Left cardiac atrium (tissue), 4 donors: ENCODE measurements at places on chromosomes 1 and 21. TPM values are rescaled to one million over a fixed set of nuclear protein-coding genes. Genes with fewer than 3 reads are reported as not detected.

DNA sequence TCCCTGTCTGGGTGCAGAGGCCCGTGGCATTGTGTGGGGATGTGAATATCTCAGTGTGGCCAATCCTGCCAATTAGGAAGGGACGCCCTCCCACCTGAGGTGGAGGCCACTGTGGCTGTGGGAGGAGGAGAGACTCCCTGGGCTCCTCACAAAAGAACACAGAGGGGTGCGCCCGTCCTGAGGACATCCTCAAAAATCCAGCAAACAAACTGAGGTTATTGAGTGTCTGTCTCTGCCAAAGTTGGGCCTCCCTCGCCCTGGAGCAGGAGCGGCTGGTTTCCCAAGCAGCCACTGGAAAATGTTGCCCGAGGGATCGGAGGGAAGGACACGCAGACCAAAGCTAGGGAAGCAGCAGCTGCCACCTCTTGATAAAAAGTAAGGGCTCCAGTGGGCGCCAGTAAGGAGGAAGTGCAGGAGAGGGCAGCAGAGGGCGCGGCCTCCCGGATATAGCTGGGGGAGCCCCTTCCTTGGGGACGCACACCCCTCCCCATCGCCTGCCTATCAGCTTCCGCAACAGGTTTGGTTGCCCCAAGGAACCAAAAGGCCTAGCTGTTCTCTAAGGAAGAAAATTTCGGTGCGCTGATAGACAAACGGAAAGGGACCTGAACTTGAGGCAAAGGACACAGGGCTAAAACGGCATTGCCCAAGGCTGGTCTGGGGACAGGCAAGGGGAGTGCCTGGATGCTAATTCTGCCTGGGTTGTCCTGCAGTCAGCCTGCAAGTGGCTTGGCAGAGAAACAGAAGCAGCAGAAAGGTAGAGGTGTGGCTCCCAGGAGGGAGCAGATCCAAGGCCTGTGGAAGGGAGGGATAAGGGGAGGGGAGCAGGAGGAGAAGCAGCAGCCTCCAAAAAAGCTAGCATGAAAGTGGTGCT is 1.7 kb upstream of the GRIK3 start:
- DNase-seq, result no peak

GRCh38 chr1:207396168-207396746 is 57.9 kb upstream of the CR2 start:
- no peak for DNase-seq

The LAMB3 gene
- total RNA-seq, result 14.3 TPM

DNA sequence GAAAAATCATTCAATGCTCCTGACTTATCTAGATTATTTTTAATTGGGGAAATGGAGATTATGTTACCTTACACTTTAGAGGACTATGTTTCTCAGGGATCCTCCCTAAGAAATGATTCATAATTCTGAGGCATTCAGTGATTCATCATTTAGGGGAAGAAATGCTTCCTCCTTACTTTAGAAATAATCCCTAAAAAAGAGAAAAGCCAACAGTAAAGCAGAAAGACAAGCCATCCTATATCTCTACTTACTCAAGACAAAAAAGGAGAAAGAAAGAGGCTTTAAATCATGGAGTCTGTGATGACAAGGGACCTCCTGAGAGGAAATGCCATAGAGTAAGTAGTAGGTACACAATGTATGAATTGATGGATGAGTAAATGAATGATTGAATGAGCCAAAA is 137.0 kb downstream of the BRINP2 start:
- DNase-seq, result no peak

GRCh38 chr1:232447125-232447524 is 182.8 kb downstream of the SIPA1L2 start:
- no peak for DNase-seq

DNA sequence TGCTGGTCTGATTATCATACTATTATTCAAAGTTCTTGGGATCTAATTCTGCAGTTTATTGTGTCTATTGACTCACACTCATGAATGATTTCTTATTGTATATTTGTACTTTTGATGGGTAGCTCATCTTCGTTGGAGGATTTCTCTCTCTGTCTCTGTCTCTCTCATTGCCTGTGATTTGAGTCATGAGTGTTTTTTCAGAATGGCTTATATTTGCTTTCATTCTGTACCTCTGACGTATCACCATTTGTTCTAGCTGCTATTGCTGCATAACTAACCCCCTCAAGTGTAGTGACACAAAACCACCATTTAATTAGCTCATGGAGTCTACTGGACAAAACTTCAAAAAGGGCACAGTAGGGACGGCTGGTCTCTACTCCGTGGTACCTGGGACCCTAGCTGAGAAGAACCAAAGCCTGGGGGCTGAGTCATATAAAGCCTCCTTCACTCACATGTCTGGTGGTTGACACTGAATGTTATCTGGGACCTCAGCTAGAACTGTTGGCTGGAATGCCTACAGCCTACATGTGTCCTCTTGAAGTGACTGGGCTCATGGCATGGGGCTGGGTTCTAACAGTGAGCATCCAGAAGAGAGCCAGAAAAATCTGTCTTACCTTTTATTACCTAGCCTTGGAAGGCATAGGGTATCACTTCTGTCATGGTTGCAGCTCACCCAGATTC is 44.2 kb downstream of the TBX19 start:
- DNase-seq, result no peak

DNA sequence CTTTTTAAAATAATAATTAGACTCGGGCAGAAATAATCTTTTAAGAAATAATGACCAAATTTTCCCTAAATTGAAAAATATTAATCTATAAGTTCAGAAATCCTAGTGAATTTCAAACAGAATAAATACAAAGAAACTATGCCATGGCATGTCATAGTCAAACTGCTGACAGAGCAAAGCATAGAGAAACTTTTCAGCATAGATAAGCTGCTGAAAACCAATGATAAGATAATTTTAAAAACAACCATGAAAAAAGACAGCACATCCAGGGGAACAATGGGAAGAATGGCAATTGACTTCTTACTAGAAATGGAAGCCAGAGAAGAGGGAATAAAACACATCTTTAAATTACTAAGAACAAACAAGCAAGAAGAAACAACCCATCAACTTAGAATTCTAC is 19.8 kb downstream of the CD1D start:
- DNase-seq, result no peak
